ENCODE measurements at places on chromosomes 6 and 20.

- no peak for DNase-seq
These were observed 636.0 kb downstream of the BCKDHB start for GRCh38 chr6:80742481-80742880.

DNA sequence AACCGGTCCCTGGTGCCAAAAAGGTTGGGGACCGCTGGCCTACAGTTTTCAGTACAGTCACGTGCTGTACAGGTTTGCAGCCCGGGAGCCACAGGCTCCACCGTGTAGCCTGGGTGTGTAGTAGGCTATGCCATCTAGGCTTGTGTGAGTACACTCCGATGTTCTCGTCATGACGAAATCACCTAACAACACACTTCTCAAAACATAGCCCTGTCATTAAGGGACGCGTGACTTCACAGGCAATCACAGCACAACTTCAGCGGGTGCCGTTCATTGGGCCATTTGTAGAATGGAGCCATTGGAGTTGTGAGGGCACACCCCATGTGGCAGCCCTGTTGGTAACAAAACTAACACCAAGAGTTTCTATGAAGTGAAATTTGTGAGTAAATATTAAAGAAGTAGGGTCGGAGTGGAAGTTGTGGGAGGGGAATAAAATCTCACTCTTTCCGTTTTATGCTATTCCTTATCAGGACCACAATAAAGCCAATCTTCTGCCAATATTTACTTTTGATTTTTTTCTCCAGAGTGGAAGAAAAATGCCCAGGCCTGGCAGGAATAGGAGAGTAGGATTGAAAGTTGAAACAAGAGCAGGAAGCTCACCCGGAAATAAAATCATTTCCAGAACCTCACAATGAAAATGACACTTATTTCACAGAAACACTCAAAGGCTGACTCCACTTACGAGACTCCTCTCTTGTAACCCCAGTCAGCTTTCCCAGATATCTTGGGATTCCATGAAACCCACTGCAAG, 63.7 kb upstream of the PTPN1 start:
- peak; percentile 70 for DNase-seq

DNA sequence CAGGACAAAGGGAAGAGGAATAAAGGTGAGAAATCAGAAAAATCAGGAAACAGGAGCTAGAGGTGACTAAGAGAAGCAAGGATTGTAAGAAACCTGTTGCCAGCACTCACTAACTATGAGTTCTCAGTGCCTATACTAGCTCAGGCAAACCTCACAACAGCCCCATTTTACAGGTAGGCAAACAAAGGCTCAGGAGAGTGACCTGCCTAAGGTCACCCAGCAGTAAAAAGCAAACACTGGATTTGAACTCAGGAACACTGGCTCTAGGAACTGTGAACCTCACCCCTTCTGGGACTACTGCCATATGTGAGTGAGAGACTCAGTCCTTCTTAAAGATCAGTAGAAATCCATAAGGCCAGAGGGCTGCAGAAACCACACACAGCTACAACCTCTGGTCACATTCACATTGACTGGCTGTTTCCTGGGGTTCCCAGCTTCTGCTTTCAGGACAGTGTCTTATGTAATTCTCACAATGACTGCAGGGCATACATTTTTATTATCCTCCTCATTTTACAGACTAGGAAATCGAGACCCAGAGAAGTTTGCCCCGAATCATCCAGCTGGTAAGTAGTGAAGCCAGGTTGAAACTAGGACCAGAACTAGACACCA, 80.7 kb upstream of the MAFB start:
- peak; percentile 84 for DNase-seq

GRCh38 chr6:111803804-111804203, 69.4 kb downstream of the FYN start:
- DNase-seq, result no peak

DNA sequence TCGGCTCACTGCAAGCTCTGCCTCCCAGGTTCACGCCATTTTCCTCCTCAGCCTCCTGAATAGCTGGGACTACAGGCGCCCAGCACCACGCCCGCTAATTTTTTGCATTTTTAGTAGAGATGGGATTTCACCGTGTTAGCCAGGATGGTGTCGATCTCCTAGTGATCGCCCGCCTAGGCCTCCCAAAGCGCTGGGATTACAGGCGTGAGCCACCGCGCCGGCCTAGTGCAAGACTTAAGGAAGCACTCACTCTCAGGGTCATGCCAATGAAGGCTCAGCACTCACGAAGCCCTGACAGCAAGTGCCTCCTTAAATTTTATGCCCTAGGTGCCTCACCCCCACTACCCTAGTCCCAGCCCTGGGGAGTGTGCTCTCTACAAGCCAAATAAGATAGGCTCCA, 4.7 kb upstream of the DOK5 start:
- DNase-seq, result no peak

DNA sequence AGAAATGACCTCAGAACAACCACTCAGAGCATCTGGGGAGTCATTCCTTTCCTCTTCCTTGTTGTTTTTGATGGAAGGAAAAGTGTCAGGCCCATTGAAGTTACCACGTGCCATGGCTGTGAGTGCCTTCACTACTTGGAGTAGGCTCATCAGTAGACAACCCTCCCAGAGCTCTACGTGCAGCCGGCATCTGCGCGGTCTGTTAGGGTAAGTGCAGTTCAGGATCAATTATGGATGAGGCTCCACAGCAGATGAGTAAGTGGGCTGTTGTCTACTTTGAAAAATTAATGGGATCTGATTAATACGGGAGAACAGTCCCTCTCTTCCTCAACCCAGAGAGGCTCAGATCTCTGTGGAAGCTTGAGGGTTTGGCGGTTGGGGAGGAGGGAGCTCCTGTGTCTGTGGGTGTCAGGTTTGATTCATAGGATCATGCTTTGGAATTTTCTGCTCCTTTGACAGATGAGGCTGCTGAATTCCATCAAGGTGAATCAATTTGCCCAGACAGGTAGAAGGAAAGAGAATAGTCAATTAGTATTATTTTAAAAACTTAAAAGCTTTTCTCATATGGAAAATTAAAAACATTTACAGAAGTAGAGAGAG, 93.8 kb upstream of the TOX2 start:
- DNase-seq, result no peak

- DNase-seq, result no peak
These were observed 186.7 kb downstream of the TFAP2C start for GRCh38 chr20:56815796-56816195.

GRCh38 chr20:43954704-43955061, 40.0 kb downstream of the TOX2 start:
- DNase-seq, result no peak
